ENCODE measurements at places on chromosomes 1 and 21.

- no peak for DNase-seq
Measured at GRCh38 chr1:31911994-31912780, 26.0 kb downstream of the PTP4A2 start.

- DNase-seq: no peak
Measured at GRCh38 chr1:64515427-64515826, 45.5 kb downstream of the CACHD1 start.

- DNase-seq: no peak
Measured at GRCh38 chr1:109142260-109142659, 28.3 kb downstream of the ELAPOR1 start.

DNA sequence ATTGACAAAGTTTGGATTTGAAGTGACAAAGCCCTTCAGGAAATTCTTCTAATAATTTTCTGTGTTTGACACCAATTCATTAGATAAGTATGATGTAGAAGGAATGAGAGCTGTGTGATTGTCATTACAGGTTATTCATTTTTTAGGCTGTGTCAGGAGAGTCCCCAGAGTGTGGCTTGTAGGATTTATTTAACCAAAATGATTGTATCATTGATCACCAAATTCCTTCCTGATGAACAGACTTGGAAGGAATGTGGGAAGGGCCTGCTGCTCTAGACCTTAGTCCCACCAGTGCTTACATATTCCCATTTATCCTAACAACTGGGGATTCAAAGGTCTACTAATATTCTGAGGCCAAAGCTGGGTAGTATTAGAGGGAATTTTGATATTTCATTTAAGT is 383.3 kb upstream of the KAZN start:
- no peak for DNase-seq

DNA sequence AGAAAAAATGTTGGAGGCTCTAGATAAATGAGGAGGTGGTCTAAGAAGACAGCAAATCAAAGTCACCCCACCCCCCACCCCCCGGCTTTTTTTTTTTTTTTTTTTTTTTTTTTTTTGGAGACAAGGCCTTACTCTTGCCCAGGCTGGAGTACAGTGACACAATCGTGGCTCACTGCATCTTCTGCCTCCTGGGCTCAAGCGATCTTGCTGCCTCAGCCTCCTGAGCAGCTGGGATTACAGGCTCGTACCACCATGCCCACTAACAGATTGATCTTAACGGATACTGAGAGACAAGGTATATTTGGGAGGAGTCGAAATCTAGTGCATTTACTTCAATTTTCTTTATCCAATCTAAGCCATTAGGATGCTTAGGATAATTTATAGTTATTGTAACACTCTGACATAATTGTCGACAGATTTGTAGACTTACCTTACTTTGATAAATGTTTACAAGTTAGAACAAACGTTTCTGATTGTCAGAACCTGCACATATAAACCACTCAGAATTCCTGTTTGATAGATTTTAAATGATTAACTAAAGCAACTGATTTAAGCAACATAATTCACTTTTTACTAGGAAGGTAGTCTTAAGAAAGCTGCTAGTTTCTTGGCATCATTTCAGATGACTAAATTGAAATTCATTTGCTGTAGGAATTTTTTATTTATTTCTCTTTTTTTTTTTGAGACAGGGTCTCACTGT is 33.7 kb upstream of the NBL1 start:
- no peak for DNase-seq

DNA sequence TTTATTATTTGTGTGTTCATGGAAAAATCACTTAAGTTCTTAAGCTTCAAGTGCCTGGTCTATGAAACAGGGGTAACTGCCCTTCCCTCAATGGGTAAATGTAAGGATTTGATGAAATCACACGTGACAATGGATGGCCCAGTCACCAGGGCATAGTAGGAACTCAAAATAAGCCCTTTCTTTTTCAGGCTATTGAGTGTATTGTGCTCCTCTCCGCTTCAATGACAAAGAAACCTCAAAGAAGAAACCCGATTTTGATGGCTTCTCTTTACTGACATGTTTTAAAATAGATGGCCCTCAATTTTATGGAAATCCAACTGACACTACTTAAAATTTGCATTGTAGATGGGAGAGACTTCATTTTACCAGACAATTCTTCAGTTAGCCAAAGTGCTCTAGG is 543.5 kb downstream of the OMA1 start:
- no peak for DNase-seq

GRCh38 chr1:15884477-15884876 is 37.0 kb downstream of the SPEN start:
- no peak for DNase-seq

- DNase-seq: no peak
Measured at GRCh38 chr1:24931146-24931467, 1.0 kb upstream of the RUNX3 start.

GRCh38 chr1:54408147-54409066 is 2.2 kb upstream of the SSBP3 start:
- no peak for DNase-seq

DNA sequence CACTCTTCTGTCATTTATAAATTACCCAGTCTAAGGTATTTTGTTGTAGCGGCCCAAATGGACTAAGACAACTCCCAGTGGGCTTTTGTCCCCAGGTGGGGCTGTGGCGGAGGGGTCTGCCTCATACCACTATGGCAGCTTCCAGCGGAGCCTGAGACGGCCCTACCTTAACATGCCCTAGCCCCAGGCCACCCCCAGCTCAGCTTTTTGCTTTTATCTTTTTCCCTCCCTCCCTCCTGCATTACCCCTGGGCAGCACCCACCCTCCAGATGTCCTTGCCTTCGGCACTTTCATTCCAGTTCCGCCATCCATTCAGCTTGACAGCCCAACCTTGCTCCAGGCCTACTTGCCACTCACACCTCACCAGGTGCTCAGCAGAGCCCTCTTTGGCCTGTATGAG is 307.3 kb downstream of the PTPRU start:
- no peak for DNase-seq

DNA sequence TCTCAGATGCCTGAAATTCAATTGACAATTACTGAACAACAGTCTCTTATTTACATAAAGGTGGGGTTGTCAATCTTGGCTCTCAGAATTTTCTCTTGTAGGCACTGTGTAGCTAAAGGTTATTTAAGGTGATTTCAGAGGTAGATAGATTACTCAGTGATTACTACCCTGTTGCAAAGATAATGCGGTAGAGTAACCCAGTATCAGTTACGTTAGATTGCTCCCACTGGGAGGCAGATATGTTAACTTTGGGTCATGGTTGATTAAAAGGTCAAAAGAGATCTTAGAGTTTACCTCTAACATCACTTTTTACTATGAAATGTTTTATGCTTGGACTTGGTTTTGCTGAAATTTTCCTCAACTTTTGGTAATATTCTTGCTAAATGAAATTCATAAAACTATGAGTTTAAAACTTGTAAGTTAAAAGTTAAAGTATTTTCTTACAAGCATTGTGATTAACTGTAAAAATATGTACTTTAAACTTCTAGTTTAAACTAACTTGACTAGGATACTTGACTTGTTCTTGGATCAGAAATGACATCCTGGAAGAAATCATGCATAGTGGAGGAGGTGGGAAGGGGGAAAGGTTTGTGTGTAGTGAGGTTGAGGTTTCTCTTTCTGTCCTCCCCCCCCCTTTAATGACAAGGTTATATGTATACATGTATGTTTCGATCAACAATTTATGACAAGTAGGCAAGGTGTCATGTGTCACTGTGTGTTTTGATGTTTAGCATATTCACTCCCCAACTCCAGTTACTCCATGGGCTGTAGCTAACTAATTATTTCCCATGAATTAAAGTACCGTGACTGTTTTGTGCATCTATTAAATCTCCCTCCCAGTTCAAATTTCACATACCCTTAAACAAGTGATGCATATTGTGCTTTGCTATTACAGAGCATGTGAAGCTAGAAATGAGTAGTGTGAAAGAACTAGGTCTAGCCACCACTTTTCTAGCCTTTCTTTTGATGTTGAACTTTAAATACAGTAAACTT is 2.9 kb downstream of the LAMC1 start:
- no peak for DNase-seq
